Renal cortical epithelial cell (primary cell): ENCODE measurements at places on chromosomes 7 and 10. TPM values are rescaled to one million over a fixed set of nuclear protein-coding genes. Genes with fewer than 3 reads are reported as not detected.

GRCh38 chr7:124954790-124955189 is 25.2 kb upstream of the POT1 start:
- no peak for DNase-seq

DNA sequence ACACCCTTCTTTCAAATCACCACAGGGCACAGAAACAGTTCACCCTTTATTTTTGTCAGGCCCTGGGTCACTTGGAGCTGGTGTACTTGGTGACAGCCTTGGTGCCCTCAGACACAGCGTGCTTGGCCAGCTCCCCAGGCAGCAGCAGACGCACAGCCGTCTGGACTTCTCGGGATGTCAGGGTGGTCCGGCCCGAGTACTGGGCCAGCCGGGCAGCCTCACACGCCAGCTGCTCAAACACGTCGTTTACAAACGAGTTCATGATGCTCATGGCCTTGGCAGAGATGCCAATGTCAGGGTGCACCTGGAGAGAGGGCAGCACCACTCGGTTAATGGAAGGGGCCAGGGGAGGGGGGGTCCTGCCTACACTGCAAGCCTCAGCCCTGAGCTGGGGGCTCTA is 2.5 kb downstream of the H2BK1 start:
- DNase-seq = no peak

- no peak for DNase-seq
These were observed 43.7 kb downstream of the HIF1AN start for GRCh38 chr10:100579261-100580090.

- no peak for DNase-seq
These were observed 21.6 kb upstream of the ZNF37A start for GRCh38 chr10:38072552-38072951.

GRCh38 chr10:25974897-25975459 is 40.9 kb downstream of the MYO3A start:
- peak; percentile 1 for DNase-seq

DNA sequence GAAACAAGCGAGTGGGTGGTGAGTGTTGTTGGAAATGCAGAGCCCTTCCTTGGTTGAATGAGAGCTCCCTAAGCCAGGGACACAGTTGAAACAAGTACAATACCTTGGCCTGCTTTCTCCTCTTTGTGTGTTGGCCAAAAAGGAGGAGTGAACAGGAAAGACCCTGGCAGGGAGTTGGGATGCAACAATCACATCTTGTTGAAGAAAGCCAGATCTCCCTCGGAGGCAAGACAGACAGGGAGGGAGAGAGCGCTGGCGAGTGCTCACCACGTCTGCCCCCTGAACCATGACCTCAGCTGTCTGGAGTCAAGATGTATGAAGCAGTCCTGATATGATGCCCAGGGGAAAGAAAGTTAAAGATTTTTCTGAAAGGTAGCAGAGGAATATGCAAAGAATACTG is 66.8 kb downstream of the ADAM12 start:
- DNase-seq = no peak

TIMM23B gene
- 14.0 and 18.1 TPM in 2 replicates for total RNA-seq

DNA sequence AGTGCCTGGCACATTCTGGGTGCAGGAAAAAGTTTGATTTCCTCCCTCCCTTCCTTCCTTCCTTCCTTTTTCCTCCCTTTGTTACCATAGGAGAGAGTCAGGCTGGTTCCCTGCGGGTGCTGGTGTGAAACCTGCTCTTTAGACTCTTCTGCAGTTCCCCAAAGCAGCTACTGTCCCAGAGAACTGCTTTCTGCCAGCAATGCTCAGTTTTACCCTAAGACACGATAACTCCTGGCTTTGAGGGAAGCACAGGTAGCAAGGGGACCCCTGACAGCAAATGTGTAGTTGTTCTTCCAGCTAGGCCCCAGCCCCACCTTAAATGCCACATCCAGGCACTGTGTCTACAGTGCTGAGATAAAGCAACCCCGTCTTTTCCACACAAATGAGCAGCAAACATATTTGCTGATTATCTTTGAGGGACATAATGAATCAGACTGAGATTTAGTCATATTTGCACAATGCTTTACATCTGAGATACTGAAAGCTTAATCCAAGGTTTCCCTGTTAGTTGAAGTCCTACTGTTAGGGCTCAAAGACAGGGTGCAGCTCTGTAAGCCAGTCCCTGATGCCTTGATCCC is 55.5 kb downstream of the MET start:
- DNase-seq = no peak

DNA sequence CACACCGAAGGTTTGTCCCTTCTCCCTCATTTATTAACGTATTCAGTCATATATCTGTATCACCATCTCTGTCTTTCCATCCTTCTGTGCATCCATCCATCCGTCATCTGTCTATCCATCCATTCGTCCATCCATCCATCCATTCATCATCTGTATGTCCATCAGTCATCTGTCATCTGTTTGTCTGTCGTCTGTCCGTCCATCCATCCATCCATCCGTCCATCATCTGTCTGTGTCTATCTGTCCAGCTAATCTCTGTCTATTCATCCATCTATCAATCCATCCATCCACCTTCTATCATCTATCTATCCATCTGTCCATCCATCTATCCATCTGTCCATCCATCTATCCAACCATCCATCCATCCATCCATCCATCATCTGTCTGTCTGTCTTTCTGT is 213.9 kb downstream of the TYW1 start:
- DNase-seq = no peak

FXYD4 gene
- not detected in 2 replicates for total RNA-seq

FOXI2 gene
- not detected in 2 replicates for total RNA-seq

DNA sequence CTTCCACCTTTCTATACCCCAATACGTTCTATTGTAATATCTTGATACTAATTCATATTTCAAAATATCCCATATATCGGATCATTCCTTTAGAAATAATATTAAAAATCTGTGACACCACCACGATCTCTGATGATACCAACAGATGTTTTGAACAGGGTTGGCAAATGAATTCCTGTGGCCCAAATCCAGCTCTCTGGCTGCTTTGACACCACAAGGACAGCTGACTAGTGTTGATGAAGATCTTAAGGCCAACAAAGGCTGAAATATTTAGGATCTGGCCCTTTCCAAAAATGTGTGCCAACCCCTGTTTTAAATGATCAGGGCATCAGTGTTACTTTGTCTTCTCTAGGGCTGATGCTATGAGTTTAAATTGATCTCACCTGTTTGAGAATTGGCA is 380.7 kb upstream of the PFKP start:
- DNase-seq = no peak

GRCh38 chr7:3432911-3433310 is 131.9 kb downstream of the SDK1 start:
- no peak for DNase-seq

GRCh38 chr7:1425292-1426136 is 33.8 kb downstream of the MICALL2 start:
- DNase-seq = no peak

DNA sequence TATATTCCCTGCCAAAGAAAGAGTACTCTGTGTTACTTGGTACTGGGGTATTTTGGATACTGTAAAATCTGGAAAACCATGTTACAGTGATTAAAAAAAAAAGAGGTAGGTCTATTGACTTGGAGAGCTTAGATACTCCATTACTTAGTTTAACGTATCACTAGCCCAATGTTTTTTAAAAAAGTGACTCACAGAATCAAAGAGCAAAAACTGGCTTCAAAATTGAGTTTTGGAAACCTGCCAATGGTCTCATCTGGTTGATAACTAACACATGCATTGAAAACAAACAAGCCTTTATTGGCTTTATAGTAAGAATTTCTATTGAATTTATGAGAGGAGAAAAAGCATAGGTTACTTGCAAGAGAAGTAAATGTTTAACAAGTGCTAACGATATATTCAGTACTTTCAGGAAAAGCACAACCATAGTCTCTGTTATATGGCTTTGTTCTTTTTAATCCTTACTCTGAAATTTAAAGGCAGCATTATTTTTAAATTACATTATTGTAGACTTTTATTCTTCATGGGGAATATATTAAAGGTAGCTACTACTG is 563.3 kb upstream of the SORCS1 start:
- DNase-seq = peak; percentile 63

GRCh38 chr10:27413831-27414348 is 90.2 kb upstream of the RAB18 start:
- DNase-seq = no peak

- DNase-seq = no peak
These were observed 57.4 kb downstream of the DGKI start for GRCh38 chr7:137789215-137789882.

- no peak for DNase-seq
These were observed 112.8 kb upstream of the PPP2R2D start for GRCh38 chr10:131787961-131788360.

- DNase-seq = no peak
These were observed 63.1 kb downstream of the LRRC17 start for GRCh38 chr7:102975854-102976253.

DNA sequence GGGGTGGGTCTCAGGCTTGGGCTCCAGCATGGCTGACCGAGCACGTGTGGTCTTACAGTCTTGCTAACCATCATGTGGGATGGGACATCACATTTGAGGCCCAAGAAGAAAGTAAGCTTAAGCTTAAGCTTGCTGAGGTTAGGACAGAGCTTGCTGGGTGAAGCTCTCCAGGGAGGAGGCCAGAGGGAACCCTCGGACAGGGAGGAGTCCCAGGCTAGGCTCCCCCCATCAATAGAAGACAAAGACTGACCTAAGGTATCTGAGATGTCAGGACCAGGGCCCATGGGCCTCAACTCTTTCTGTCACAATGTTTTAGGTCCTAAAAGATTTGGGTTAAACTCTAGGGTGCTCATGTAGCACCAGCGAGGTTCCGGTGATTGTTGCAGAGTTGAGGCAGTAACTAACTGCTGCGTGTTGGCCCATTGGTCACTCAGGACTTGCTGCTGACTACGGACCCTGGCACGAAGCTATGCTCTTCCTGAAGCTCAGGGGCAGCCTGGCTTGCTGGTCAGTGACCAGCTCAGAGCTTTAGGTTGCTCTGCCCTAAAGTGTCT is 10.5 kb downstream of the AKR1E2 start:
- no peak for DNase-seq

DNA sequence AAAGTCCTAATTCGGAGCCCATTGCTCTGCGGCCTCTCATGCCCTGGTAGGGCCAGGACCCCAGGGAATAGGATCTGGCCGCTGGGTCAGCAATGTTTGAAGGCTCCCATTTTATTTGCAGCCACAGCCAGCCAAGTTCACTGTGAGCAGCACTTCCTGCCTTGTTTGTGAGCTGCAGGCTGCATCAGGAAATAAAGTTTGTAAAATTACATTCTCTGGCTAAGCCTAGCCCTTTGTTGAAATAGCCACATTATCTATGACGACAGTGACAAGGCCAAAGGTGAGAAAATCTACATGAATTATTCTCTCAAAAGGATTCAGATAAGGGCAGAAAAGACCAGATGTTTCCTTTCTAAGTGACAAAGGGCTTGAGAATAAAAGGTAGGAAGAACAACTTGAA is 23.7 kb upstream of the ITGB1 start:
- DNase-seq = peak; percentile 63

UFSP1 gene
- total RNA-seq = 2.1 and 5.2 TPM in 2 replicates

IMPDH1 gene
- total RNA-seq = 36.8 and 40.1 TPM in 2 replicates

DNA sequence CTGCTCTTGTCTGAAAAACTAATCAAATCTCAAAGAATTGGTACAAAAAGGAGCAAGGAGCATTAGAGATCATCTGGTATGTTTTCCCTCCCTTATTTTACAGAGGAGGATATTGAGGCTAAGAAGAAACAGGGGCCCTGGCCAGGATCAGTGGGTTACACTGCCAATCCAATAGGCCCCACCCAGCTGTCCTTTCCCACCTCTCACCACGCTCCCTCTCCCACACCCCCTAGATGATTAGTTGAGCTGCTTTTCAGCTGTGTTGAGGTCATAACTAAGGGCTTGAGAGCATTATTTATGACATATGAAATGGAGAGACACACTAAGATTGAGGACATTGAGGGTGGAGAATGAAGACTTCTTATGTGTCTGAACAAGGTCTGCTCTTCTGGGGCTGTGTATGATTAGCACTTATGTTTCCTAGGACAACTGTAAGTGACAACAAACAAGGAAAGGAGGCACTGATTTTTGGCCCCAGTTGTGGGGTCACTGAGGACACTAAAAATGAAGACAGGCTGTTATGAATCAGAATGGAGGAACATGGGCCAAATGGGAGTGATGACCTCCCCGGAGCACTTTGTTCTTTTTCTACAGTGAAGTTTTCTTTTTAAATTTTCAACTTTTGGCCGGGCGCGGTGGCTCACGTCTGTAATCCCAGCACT is 26.5 kb downstream of the VWA2 start:
- no peak for DNase-seq

DNA sequence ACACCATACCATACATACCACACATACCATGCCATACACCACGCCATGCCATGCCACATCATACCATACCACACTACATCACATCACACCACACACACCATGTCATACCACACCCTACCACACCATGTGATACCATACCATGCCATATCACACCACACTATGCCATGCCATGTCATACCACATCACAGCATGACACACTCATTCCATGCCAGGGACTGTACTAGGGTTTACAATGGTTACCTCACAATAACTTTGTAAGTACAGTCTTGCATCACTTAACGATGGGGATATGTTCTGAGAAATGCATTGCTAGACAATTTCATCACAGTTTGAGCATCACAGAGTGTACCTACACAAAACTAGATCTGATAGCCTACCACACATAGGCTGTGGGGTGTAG is 14.5 kb downstream of the PYROXD2 start:
- DNase-seq = no peak

DNA sequence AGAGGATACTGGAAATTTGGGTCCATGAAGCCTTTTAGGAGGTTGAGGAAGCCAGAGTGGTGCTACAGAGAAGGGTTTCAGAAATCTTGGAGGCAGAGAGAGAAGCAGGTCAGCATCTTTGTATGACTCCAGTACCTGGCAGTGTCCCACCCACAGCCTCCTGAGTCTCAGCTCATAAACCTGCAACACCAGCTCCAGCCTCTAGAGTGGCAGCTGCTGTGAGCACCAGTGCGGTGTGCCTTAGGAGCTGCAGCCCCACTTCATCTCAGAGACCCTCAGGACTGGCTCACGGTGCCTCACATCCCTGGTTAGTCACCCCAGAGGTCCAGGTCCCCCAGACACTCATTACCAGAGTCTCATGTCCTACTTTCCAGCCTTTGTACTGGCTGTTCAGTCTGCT is 84.8 kb upstream of the PRKAR2B start:
- no peak for DNase-seq
